ENCODE measurements at places on chromosomes 5 and 9. TPM values are rescaled to one million over a fixed set of nuclear protein-coding genes. Genes with fewer than 3 reads are reported as not detected.
A peak's percentile ranks its signal among the peaks of the same experiment; 100 is the strongest.

DNA sequence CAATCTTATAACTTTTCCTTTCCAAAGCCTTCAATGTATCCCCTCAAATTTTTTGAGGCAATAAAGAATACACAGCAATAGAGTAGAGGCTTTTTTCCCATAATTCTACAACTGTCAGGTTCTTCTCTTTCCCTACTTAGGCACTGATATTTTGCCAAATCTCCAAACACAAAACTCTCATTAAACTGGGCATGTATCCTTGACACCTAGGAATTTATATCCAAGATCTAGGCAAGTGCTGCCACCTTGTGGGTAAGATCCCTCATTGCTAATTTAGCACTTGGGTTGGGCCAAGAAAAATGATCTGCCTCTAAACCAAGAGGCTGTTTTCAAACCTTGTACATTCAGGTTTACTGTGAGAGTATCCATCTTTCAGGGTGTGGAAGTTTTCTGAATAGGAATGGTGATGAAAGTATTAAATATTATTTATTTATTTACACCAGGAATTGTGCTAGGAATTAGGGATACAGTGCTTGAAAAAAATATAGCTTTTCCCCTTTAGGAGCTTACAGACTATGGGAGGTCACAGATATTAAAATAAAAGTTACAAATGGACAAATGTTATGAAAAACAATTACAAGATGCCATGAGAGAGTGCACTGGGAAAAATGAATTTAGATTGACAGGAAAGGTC, 17.6 kb downstream of the TSTD2 start:
- H3K27me3 ChIP-seq = no peaks in the 10 kb centered on the region
- peak; percentile 54 for DNase-seq
- peaks cover 14% of the 10 kb centered on the region for H3K36me3 ChIP-seq
- H3K27ac ChIP-seq = no peak overlapping the region
- no peak overlapping the region for H3K4me3 ChIP-seq

DNA sequence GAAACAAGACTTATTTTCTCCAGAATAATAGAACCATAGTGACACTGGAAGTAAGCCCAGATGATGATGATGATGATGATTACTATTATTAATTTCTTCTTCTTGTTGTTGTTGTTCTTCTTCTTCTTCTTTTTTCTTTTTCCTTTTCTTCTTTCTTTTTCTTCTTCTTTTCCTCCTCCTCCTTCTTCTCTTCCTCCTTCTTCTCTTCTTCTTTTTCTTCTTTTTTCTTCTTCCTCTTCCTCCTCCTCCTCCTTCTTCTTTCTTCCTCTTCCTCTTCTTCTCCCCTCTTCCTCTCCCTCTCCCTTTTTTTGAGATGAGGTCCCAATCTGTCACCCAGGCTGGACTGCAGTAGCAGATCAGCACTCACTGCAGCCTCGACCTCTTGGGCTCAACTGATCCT, 40.5 kb upstream of the RUFY1 start:
- no peaks in the 10 kb centered on the region for H3K4me1 ChIP-seq
- H3K4me3 ChIP-seq = no peak overlapping the region
- H3K36me3 ChIP-seq = no peaks in the 10 kb centered on the region
- no peak for DNase-seq

Gene REEP5
- 49.3 TPM for total RNA-seq

DNA sequence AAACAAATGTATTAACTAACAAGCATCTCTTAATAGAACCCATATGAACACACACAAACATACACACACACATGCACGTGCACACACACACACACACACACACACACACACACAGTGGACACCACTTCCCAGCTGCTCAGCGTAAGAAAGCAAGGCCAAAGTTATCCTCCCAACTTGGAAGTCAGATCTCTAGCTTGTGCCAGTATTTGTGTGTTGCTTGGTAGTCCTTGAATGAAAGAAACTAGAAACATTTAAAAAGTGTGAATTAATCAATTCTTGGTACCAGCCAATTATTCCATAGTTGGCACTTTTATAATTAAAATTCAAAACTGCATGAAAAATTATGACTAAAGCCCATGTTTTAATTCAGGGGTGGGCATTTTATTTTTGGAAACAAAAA, 178.1 kb downstream of the TMEM161B start:
- no peak overlapping the region for H3K4me3 ChIP-seq
- H3K4me1 ChIP-seq = no peaks in the 10 kb centered on the region
- DNase-seq = no peak
- H3K27ac ChIP-seq = no peak overlapping the region
- no peaks in the 10 kb centered on the region for H3K27me3 ChIP-seq

DNA sequence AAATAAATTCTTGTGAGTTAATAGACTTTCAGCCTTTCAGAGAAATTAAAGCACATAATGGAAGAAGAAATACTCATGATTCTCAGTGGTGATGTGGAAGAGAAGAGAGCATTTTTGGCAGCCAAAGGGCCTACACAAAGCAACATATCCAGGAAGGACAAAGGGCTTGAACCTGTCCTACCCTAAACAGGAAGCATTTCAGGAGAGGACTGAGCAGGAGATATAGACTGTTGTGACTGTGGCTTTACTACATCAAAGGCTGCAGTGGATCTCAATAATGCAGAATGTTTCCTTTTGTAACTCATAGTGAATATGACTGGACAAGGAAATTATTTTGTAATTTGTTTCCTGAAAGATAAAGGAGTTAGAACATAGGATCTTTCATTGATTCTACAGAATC, 1.3 kb upstream of the PARP8 start:
- DNase-seq = no peak
- H3K36me3 ChIP-seq = no peaks in the 10 kb centered on the region
- H3K27me3 ChIP-seq = no peaks in the 10 kb centered on the region
- no peak overlapping the region for H3K27ac ChIP-seq
- H3K4me3 ChIP-seq = no peak overlapping the region
- no peaks in the 10 kb centered on the region for H3K4me1 ChIP-seq

DNA sequence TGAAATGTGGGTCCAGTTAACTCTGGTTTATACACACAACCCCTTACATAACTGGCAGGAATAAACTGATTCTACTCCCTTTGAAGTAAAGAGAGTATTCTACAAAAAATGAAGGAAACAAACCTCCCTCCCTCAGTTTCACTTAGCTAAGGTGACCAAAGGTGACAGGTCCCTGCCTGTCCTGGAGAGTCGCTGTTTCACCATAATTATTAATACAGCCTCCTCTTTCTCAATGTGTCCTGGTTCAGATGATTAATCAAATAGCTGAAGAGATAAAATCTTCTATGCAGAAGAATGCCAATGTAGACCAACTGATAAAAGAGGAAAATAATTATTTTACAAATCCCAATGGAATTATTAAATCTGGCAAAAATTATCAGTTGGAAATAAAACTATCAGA, 163.7 kb upstream of the GNA14 start:
- no peaks in the 10 kb centered on the region for H3K27me3 ChIP-seq
- peaks cover 8% of the 10 kb centered on the region for H3K4me1 ChIP-seq
- H3K4me3 ChIP-seq = no peak overlapping the region
- H3K36me3 ChIP-seq = peaks cover 9% of the 10 kb centered on the region
- H3K27ac ChIP-seq = no peak overlapping the region
- DNase-seq = no peak

GRCh38 chr5:93621327-93621798, 38.3 kb downstream of the NR2F1 start:
- H3K36me3 ChIP-seq = no peaks in the 10 kb centered on the region
- no peaks in the 10 kb centered on the region for H3K27me3 ChIP-seq
- DNase-seq = peak; percentile 70

Gene PPP3R2
- not detected for total RNA-seq

DNA sequence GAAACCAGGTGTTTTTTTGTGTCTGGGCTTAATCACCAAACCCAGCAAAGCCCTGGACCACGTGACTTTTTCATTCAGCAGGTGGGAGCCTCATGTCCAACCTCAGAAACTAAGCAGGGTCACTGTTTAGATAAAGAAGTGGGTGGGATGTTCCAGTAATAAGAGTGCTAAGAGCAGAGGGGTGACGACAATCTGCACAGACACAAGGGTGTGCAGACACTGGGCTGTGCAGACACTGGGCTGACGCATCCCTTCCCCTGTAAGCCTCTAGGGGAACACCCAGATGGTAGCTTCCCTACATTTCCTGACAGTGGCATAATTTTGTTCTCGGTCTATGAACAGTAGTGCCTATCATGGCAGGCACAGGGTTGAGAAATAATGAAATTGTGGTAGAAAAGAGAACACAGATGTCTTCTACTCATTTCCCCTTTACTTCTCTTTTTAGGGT, 85.1 kb downstream of the SAXO1 start:
- H3K27me3 ChIP-seq = peaks cover 42% of the 10 kb centered on the region
- H3K27ac ChIP-seq = no peak overlapping the region
- peak; percentile 6 for DNase-seq
- H3K4me3 ChIP-seq = no peak overlapping the region

Gene DPYSL3
- 50.2 TPM for total RNA-seq

GRCh38 chr9:136695435-136695895, 8.2 kb upstream of the AGPAT2 start:
- H3K36me3 ChIP-seq = no peaks in the 10 kb centered on the region
- no peak overlapping the region for H3K27ac ChIP-seq
- no peak overlapping the region for H3K4me3 ChIP-seq
- no peak for DNase-seq
- peaks cover 15% of the 10 kb centered on the region for H3K27me3 ChIP-seq

DNA sequence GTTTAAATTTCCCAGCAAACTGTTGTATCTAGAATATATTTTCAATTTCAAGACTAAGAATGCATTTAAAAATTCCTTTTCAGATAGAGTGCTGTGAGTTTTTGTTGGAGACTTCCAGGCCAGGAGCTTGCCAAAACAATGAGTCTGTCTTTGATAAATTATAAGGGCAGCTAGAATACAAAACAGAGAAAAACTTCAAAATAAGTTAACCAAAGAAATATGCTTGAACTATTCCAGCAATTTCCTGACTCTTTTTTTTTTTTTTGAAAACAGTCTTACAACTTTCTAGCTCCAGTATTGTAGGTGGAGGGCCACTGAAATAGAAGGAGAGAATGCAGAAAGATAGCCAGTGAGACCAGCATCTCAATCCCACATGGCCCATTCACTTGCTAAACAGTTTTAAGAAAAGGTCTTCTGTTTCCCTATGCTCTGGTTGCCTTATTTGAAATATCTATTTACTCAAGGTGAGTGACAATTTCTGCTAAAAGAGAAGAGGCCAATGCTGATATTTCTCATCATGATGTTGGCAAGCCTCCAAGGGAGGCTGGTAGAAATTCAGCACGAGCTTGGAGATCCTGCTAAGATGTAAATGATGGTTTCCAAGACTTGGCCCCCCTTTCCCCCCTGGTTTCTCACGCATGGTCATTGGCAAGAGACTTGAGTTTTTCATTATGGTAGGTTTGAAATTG, 103.2 kb downstream of the USP20 start:
- no peaks in the 10 kb centered on the region for H3K27me3 ChIP-seq
- H3K27ac ChIP-seq = peak overlapping the region; percentile 61
- peak; percentile 84 for DNase-seq
- peaks cover 19% of the 10 kb centered on the region for H3K4me1 ChIP-seq

- H3K27me3 ChIP-seq = peaks cover 50% of the 10 kb centered on the region
- H3K4me3 ChIP-seq = no peak overlapping the region
- peak; percentile 46 for DNase-seq
- H3K36me3 ChIP-seq = no peaks in the 10 kb centered on the region
- no peak overlapping the region for H3K27ac ChIP-seq
Observed at GRCh38 chr9:123353984-123354591, 1.9 kb upstream of the CRB2 start.

- H3K4me1 ChIP-seq = no peaks in the 10 kb centered on the region
- peaks cover 2% of the 10 kb centered on the region for H3K36me3 ChIP-seq
- H3K27me3 ChIP-seq = no peaks in the 10 kb centered on the region
- peak within 1 kb of the TSS; percentile 50 for H3K4me3 ChIP-seq
- DNase-seq = peak; percentile 66
Observed at GRCh38 chr5:141338538-141339306, at the start of gene PCDHGA2. TSS of gene PCDHGA2 (plus strand) at chr5:141338760.

DNA sequence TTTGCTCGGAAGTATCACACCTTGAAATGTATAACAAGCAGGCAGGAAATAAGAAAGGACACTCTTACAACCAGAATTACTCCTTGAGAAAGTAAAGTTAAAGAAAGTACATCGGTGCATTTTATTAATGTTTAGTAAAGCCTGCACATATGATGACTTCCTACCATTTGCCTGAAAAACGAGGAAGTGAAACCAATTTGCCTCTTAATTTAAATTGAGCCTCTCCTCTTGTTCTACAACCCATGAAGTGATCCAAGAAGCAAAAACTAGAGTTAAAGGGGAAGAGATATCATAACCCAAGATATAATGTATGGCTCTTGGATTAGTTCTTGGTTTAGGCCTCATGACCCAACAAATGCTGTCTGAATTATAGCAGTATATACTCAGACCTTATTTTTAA, 95.6 kb downstream of the GNAQ start:
- no peaks in the 10 kb centered on the region for H3K36me3 ChIP-seq
- no peak overlapping the region for H3K27ac ChIP-seq
- no peaks in the 10 kb centered on the region for H3K27me3 ChIP-seq

Gene ARID3C
- not detected for total RNA-seq

DNA sequence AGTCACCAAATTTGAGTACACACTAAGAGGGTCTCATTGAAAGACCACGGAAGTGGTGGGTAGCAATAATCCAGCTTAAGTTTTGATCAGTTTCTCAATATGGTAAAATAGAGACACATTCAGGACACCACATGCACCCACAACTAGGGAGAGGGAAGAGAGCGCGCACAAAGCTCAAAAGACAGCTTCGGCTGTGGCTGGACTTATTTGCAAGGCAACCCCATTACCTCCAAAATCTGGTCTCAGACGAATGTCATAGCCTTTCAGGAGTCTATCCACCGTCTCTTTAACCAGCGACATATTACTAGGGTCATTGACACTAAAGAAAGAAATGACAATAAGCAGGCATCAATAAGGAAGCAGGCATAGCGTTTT, 443 bp downstream of the GABRB2 start:
- no peak overlapping the region for H3K4me3 ChIP-seq
- no peaks in the 10 kb centered on the region for H3K27me3 ChIP-seq
- DNase-seq = no peak
- no peaks in the 10 kb centered on the region for H3K36me3 ChIP-seq

GRCh38 chr9:78654324-78654723, 357.4 kb downstream of the PSAT1 start:
- H3K36me3 ChIP-seq = no peaks in the 10 kb centered on the region
- no peak for DNase-seq
- H3K27ac ChIP-seq = no peak overlapping the region
- H3K4me1 ChIP-seq = no peaks in the 10 kb centered on the region
- H3K27me3 ChIP-seq = no peaks in the 10 kb centered on the region

Gene GFI1B
- total RNA-seq = not detected
